Vein endothelial cell (primary cell): ENCODE measurements at places on chromosomes 5 and 9. TPM values are rescaled to one million over a fixed set of nuclear protein-coding genes. Genes with fewer than 3 reads are reported as not detected.

Gene PCDHGB1
- total RNA-seq: 0.96 and 2.3 TPM in 2 replicates

Gene KCNMB1
- 0.10 TPM in 1 of 2 replicates, not detected in the other for total RNA-seq

Gene PROB1
- total RNA-seq: 4.6 and 7.2 TPM in 2 replicates

Gene GABRP
- 1.1 and 1.3 TPM in 2 replicates for total RNA-seq

Gene MAP1B
- total RNA-seq: 216 TPM in 2 replicates
